ENCODE measurements at places on chromosomes 11 and 22. TPM values are rescaled to one million over a fixed set of nuclear protein-coding genes. Genes with fewer than 3 reads are reported as not detected.

FOLH1 gene
- total RNA-seq, result 1.5 TPM

OR5P2 gene
- not detected for total RNA-seq

FADS2 gene
- 54.8 TPM for total RNA-seq

MPZL3 gene
- total RNA-seq, result 9.8 TPM

SAA4 gene
- total RNA-seq, result not detected

ANO5 gene
- total RNA-seq, result 1.4 TPM

MAP6 gene
- total RNA-seq, result not detected

TH gene
- total RNA-seq, result not detected

SLC22A9 gene
- total RNA-seq, result not detected

TRPM5 gene
- not detected for total RNA-seq

IGSF9B gene
- 1.7 TPM for total RNA-seq

CLCF1 gene
- 8.3 TPM for total RNA-seq

SYT7 gene
- total RNA-seq, result 10.8 TPM

TUBA8 gene
- total RNA-seq, result 0.06 TPM

CLDN5 gene
- not detected for total RNA-seq

SPDYC gene
- not detected for total RNA-seq

TAF6L gene
- 19.1 TPM for total RNA-seq

DUSP8 gene
- 3.2 TPM for total RNA-seq

OR52I2 gene
- not detected for total RNA-seq

HSPB2 gene
- total RNA-seq, result not detected

PHF21B gene
- 0.66 TPM for total RNA-seq

RBMXL2 gene
- total RNA-seq, result not detected

RASD2 gene
- 0.08 TPM for total RNA-seq

RNF26 gene
- 4.1 TPM for total RNA-seq

CCDC188 gene
- not detected for total RNA-seq

NXPE2 gene
- total RNA-seq, result not detected

TRIM29 gene
- 2.8 TPM for total RNA-seq

SHISAL1 gene
- 8.2 TPM for total RNA-seq

EIF3D gene
- total RNA-seq, result 320 TPM

KRTAP5-9 gene
- not detected for total RNA-seq

KCNQ1OT1 gene
- total RNA-seq, result 0.17 TPM

BIK gene
- total RNA-seq, result not detected

CECR2 gene
- total RNA-seq, result 0.06 TPM

Measured in H4 (cell line).